ENCODE measurements at places on chromosomes 13 and 19.

GRCh38 chr13:60869225-60869624 lies 472.2 kb downstream of the TDRD3 start:
- no peak for DNase-seq

- no peak for DNase-seq
These were observed 111.0 kb downstream of the FNDC3A start for GRCh38 chr13:49086722-49087121.

DNA sequence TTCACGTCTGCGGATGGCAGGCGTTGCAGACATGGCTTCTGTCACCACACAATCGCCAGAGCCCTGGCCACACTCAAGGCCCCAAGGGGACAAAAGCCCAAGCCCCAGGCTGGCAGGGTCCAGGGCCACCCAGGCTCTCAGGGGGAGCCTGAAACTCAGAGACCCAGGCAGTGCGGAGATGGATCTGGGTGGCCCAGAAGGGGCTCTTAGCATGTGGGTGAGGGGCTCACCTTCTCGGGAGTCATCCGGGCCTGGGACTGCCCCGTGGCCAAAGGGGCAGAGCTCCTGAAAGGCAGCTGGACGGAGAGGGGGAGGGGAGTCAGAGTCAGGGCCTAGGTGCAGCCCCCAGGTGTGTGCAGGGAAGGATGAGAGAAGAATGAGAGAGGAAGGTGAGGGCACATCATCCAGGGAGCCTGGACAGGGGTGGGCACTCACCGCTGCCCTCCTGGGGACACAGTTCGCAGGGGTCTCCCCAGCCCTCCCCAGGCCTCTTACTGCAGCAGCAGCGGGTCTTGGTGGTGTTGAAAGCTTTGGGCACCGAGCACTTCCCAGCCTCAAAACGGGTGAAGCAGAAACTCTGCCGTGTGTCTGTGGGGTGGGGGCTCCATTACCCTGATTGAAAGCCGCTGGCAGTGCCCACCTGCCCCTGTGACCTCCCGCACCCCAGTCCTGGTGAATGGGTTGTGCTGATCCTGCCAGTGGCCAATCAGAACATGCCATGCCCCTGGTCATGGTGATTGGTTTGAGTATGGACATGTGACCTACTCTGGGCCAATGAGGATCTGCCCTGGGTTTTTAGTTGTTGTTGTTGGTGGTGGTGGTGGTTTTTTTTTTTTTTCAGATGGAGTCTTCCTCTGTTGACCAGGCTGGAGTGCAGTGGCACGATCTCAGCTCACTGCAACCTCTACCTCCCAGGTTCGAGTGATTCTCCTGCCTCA lies 37.4 kb downstream of the CCL25 start:
- no peak for DNase-seq

DNA sequence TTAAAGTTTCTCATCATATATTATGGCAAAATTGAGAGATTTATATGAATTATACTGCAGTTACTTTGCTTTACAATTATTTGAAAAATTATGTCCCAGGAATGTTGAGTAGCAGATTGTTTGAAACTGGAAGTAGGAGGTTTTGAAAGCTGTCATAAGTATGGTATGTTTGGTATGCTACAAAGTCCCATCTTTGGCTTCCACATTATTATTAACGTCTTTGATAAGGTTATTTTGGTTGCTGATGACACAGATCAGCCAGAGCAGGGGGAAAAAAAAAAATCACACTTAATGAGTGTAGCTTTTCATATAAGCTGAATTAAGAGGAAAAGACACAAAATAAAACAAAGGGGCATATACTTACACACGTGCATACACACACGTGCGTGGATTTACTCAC lies 130.1 kb downstream of the SLITRK1 start:
- no peak for DNase-seq

GRCh38 chr19:16190736-16191135 lies 5.5 kb downstream of the FAM32A start:
- DNase-seq: no peak

GRCh38 chr13:44302940-44303575 lies 70.6 kb upstream of the SERP2 start:
- DNase-seq: no peak

DNA sequence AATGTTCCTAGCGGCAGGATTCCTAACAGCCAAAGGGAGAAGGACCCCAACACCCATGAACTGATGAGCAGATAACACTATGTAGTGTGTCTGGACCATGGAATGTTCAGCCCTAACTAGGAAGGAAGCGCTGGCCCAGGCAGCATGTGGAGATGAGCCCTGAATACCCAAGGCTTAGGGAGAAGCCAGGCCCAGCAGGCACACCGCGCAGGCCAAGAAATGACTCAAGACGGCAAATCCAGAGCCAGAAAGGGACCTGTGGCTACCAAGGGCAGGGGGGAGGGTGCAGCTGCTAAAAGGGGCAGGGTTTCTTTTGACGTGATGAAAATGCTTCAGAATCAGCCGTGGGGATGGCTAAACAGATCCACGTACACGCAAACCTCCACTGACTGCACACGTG lies 20.7 kb upstream of the TINCR start:
- DNase-seq: no peak

All from CD4-positive, alpha-beta T cell treated with Interleukin-12 subunit alpha and Interleukin-12 subunit beta, for 1 hour (primary cell).